ENCODE measurements at places on chromosomes 2 and 18.
A peak's percentile ranks its signal among the peaks of the same experiment; 100 is the strongest.

DNA sequence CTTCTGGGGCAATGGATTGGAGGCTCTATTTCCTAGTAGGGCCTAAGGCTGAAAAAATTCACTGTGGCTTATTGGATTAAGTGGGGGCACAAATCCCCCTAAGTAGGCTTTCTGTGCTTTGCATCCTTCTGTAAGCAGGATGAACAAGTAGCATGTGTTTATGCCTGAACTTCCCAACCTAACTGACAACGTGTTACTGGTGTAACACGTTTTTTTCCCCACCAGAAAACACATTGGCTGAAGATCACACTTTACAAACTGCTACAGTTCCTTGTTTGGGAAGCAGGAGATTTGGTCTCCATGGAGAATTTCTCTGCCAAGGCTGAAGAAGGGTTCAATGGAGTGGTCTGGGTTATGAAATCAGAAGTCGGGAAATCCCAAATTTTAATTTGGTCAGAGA, 7.2 kb upstream of the ITGA6 start:
- no peak for DNase-seq

DNA sequence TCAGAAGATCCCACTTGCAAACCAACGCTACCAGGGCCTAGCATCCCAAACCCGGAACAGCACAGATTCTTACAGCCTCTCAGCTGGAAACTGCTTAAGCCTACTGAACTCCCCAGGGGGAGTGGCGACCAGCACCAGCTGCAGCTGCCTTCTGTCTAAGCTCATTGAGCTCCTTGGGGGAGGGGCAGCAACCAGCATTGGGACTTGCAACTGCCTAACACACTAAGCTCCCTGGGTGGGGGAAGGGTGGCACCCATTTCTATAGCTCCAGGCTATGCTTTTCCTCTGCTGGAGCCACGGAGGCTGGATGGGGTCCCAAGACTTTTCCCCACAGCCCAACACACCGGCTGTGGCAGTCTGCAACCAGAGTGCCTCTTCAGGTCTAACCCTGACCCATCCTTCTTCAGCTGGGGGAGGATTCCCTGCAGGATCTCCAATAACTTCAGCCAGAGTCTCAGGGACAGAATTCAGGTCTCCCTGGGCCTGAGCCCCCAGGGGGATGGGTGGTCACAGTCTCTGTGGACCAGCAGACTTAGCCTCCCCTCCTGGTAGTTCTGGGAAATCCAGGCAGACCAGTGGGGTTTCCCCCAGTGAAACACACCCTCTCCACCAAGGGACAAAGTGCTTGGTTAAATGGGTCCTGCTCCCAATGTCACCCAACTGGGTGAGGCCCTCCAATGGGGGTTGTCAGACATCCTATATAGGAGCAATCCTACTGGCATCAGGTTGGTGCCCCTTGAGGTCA, 45.9 kb upstream of the ITGA4 start:
- peak; percentile 95 for DNase-seq

DNA sequence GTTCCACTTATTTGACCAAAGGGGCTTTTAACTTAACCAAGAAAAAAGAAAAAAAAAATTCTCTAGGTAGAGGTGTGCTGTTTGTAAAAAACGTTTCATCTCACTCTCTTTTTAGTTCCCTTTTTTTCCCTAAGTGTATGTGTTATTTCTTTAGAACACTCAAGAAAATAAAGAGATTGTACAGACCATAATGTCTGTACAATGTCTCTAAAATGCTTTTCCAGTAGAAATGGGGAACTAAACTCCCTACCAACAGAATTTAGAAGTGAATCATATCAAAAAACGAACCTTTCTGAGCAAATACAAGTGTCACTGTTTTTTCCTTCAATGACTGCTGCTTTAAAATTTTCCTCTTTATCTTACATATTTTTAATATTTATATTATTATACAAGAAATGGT, 72.0 kb downstream of the CDH7 start:
- no peak for DNase-seq

DNA sequence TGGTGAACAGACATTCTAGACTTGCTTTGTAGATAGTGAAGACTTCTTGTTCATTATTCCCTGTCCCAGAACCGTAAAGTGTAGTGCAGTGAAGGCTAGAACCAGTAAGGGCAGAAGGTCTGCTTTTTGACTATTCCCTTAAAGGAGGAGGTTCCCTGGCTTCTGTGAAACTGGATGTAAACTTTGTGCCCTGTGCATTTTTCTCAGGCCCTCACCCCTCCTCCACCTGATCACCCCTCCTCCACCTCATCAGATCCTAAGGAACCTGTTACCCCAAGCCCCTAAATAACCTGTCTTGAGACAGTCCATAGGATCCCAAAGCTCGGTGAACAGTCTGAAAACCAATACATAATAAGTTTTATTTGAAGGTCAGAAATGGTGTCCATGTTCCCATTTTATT, 33.7 kb downstream of the SFT2D3 start:
- DNase-seq: no peak

- no peak for DNase-seq
Observed at GRCh38 chr18:77071061-77071460, 61.5 kb downstream of the MBP start.

DNA sequence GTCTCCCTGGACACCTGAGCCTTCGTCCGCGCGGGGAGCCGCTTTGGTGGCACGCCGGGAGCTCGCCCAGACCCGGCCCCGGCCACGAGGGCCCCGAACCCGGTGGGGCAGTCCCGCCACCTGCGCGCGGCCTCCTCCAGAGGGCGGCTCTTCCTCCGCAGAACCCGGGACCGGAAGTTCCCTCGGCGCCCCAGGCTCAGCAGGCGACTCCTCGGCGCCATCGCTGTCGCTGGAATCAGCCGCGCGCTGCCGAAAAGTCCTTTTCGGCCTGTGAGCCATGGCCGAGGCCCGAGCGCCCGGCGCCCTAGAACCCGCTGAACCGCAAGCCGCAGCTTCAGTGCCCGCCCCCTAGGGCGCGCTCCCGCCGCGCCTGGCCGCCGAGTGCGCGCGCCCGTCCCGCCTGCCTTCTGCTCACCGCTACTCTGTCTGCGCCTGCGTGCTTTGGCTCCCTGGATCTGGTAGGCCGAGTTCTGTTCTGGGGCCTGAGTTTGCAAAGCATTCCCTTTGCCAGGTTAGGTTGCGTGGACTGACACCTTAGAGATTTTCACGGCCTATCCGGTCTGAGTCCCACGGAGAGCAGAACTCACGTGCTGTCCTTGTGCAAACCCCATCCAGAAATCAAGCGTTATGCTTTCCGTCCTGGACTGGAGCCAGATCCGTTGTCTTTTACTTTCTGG, at the start of gene GCFC2:
Gene GCFC2 (minus strand): TSS at position 339 of the 677 bp plus-strand sequence. CDS start 60 bp downstream, at position 279.
- DNase-seq: peak; percentile 86

DNA sequence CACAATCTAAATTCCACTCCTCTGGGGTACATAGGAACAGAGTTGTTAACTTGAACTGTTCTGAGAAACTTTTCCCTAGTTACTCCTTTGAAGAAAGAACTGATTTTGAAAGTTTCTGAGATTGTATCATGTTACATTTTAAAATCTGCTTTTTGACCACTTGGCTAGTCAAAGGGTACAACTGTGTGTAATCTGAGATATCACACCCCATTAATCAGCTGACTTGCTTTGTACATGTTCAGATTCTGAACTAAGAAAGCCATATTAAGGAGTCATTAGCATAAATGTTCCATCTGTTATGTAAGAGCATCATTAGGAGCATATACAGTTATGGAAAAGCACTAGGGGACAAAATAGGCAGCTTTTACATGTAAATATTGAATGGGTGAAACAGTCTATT, 3.8 kb upstream of the WDR35 start:
- no peak for DNase-seq

- no peak for DNase-seq
Observed at GRCh38 chr2:104444889-104445288, 409.0 kb upstream of the POU3F3 start.

- peak; percentile 7 for DNase-seq
Observed at GRCh38 chr2:149538138-149538833, 49.3 kb downstream of the MMADHC start.

- DNase-seq: no peak
Observed at GRCh38 chr18:55779691-55780585, 191.9 kb upstream of the TCF4 start.

GRCh38 chr2:195514365-195514764, 142.7 kb upstream of the SLC39A10 start:
- DNase-seq: no peak

- DNase-seq: no peak
Observed at GRCh38 chr2:174662859-174663258, 65.3 kb upstream of the WIPF1 start.

DNA sequence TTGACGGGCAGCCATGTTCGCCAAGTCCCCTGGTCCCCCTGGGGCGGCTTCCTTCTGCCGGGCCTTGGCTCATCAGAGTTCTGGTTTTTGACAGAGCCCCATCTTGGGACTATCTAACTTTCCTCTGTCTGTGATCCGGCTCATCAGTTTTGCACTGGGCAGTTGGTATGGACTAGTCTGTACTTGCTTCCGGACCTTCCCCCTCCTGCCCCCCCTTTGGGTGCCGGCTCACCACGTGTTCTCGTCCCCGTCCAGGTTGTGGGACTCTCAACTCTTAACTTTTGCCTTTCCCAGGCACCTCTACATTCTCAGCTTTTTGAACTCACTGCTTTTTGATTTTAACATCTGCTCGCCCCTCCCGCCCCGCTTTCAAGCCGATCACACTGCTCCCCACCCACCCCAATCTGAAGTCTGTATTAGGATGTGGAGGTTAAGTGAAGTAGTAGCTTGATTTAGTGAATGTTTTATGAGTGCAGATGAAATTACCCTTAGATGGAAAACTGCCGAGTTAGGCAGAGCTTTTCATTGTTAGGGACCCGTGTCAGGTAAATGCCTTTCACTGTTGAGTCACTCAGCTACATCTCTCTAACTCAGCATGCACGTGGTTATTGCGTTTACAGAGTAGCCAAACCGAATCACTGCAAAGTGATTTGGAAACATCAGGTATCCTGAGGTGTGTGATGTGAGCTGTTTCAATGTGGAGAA, 874 bp downstream of the WDR43 start:
- peak; percentile 2 for DNase-seq

DNA sequence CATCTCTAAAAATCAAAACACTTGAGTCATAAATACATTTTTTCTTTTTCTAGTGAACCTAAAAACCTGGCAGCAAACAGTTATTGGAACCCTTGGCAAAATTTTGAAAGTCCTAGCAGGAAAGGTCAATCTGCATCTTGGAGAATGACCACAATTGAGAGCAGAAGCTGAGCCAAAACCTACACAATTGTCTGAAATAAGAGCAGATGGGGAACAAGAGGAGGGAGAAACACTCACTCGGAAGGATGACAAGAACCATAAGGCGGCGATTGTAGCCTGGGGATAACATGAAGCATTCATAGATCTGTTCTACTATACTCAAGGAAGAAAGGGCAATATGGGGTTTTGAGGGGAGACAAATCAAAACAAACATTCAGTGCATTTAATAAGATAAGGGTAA, 117.0 kb downstream of the CHN1 start:
- no peak for DNase-seq

DNA sequence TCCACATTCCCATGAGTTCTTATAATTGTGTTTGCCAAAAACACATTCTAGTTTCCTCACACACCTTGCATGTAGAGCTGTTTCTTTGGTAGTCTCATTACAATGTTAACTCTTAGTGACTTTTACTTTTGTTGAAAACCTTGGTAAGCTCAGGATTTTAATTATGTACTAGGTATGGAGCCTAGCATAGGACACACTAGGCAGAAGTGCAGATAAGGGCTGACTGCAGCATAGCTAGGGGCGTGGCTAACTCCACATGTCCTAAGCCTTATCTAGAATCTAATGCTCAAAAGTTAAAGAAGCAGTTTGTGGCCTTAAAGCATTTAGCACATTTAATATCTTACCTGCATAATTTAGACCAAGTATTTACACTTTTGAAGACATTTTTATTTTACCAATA, 153.7 kb upstream of the FBXO11 start:
- DNase-seq: no peak

- no peak for DNase-seq
Observed at GRCh38 chr2:27347641-27348040, 8.9 kb downstream of the GTF3C2 start.

DNA sequence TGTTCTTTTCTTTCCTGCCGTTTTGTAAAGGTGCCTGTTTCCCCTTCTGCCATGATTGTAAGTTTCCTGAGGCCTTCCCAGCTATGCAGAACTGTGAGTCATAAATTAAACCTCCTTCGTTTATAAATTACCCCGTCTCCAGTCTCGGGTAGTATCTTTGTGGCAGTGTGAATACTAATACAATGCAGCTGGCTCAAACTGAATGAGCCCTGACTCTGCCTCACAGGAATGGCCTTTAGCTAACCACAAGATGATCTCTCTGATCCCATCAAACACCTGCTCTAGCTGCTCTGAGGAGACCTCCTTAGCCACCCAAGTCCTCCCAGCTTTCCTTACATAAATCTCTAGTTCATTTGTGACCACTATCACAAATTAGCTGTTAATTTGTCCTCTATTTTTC, 41.5 kb upstream of the CAB39 start:
- DNase-seq: no peak

DNA sequence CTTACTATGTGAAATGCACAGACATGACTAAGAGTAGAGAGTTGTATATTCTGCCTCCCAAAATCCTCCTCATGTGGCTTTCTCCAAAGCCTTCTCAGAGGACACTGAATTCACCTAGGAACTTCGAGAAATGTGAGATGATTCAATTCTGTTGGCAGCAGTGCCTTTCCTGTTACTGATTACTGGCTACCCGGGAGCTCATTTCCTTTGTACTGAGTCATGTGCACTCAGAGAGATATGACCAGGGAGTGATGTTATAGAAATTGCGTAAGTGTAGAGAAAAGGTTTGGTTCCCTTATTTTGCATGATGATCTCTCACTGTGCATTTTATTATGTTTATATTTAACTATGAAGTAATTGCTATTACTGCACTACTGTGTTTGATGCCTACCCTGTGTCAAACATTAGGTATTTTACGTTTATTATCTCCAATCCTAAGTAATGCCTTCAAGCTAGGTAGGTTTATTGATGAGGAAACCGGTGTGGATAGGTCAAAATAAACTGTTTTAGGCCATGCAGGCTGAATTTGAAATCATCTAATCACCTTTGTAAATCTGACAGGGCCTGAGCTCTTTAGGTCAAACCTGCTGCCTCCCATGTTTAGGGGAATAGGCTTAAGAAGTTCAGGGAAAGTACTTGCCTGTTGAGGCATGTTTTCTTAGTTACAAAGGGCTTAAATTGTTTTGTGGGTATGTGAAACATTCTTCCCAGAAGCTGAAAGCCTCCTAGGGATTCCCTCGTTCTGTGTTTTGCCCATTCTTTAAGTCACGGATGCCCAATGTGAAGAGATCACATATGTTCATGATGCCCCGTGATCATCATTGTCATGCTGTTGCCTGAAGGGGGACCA, 86.8 kb downstream of the FMNL2 start:
- DNase-seq: no peak

DNA sequence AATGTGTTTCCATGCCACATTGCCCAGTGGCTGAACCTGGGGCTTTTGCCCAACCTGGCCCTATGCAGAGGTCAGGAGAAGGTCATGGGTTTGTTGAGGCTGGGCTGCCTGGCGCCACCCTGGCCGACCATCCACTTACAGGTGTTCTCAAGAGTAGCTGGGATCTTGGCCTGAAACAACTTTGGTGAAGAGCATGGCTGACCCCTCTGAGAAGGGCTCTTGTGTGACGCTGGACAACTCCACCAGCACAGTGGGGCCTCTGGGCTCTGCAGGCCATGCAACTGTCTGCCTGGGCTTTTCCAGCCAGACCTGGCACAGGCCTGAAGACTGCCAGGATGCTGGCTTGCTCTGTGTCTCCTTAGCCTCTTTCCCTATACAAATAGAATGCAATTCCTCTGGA, 76.4 kb upstream of the ZNG1B start:
- no peak for DNase-seq

GRCh38 chr2:44137872-44138551, 30.7 kb upstream of the PPM1B start:
- DNase-seq: no peak

- DNase-seq: no peak
Observed at GRCh38 chr18:13390711-13391110, 172.2 kb downstream of the LDLRAD4 start.

All from NCI-H1436 (cell line).